ENCODE measurements at places on chromosomes 13 and 19.

GRCh38 chr13:103134271-103134670 is 68.1 kb upstream of the SLC10A2 start:
- DNase-seq = no peak

- DNase-seq = no peak
Measured at GRCh38 chr19:5694956-5695648, 5.0 kb downstream of the RPL36 start.

DNA sequence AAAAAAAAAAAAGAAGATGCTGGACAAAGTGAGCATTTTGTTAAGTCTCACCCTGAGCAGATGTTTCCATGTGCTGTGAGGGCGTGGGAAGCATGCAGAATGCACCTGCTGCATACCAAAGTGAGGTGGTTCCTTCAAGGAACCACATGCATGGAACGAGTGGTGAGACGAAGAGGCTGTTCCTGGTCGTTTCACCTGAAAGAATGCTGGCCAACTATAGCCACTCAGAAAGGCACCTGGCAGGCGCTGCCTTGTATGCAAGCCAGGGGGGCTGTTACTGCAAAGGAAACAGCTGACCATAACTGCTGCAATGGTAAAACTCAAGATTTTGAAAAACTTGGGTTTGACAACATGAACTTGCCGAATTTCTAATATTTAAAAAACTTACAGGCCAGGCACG is 14.7 kb downstream of the MIER2 start:
- DNase-seq = no peak

DNA sequence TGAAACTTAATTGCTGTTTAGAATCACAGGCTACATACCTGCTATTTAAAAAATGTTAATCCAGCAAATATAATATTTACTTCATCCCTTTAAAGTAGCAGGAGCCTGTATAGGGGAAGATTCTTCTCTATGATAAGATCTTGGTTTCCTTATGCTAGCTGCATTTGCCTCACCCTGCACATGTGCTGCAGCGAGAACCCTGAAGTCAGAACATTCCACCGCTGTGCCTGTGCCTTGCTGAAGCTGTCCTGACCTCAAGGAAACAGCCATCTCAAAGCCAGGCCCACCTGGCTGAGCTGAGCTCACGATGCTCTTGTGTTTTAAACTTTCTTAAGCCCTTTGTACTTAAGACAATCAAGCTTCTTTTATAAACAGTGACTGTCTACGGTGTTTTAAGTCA is 355.0 kb upstream of the PCDH20 start:
- DNase-seq = no peak

GRCh38 chr19:58107778-58108545 is 9.9 kb upstream of the ZSCAN18 start:
- DNase-seq = no peak

- no peak for DNase-seq
Measured at GRCh38 chr19:31841755-31842154, 492.5 kb upstream of the TSHZ3 start.

- no peak for DNase-seq
Measured at GRCh38 chr13:86601351-86601750, 802.1 kb upstream of the SLITRK6 start.

- peak; percentile 90 for DNase-seq
Measured at GRCh38 chr19:3573858-3574637, 1.3 kb downstream of the HMG20B start.

DNA sequence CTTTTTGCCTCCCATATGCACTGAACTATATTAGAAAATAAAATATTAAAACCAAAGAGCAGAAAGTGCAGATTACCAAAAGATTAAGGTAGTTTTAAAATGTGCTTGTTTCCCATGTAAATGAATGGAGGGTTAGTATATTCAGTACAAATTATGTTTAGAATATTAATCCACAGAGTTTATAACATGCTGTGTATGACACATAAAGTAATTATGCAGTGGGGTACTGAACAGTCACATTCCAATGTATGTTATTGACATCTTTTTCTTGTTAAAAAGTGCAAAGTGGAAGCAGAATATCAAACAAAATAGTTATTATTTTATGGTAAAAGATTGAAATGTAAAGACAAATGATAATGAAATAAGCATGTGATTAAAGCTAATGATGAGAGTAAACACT is 79.3 kb downstream of the GPC6 start:
- DNase-seq = no peak

- DNase-seq = no peak
Measured at GRCh38 chr13:74305876-74306275, 171.7 kb upstream of the KLF12 start.

- no peak for DNase-seq
Measured at GRCh38 chr13:104106705-104107393, 1040.6 kb upstream of the SLC10A2 start.

- no peak for DNase-seq
Measured at GRCh38 chr19:13976446-13976845, 24.1 kb downstream of the DCAF15 start.

DNA sequence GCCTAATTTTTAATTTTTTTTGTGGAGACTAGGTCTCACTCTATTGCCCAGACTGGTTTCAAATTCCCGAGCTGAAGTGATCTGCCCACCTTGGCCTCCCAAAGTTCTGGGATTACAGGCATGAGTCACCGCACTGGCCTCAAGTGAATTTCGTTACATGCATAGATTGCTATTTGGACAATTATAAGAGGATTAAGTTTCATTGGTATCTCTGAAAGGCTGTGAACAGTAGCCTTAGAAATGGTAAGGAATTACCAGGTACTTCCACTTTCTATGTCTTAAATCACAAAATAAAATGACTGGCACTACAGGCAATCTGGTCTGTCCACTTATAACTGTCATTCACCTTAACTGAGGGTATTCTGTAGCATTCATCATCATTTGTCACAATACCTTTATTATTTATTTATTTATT is 2.9 kb upstream of the CCDC9 start:
- peak; percentile 71 for DNase-seq

DNA sequence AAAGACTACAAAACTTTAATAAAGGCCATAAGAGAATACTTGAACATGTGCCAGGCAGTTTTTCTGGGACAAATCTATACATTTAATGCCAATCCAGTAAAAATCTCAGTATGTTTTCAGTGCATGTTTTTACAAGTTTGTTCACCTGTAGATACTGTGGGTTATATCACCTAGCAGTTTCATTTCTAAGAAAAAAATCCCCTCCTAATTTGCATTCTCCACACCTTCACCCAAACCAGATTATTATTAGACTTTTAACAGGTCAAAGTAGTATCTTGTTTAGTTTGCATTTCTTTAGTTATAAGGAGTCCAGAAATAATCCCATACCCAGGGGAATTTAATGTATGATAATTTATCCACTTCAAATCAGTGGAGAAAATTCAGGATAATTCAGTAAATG is 17.0 kb upstream of the LPAR6 start:
- no peak for DNase-seq

- DNase-seq = no peak
Measured at GRCh38 chr13:98972059-98972458, 5.8 kb downstream of the DOCK9 start.

DNA sequence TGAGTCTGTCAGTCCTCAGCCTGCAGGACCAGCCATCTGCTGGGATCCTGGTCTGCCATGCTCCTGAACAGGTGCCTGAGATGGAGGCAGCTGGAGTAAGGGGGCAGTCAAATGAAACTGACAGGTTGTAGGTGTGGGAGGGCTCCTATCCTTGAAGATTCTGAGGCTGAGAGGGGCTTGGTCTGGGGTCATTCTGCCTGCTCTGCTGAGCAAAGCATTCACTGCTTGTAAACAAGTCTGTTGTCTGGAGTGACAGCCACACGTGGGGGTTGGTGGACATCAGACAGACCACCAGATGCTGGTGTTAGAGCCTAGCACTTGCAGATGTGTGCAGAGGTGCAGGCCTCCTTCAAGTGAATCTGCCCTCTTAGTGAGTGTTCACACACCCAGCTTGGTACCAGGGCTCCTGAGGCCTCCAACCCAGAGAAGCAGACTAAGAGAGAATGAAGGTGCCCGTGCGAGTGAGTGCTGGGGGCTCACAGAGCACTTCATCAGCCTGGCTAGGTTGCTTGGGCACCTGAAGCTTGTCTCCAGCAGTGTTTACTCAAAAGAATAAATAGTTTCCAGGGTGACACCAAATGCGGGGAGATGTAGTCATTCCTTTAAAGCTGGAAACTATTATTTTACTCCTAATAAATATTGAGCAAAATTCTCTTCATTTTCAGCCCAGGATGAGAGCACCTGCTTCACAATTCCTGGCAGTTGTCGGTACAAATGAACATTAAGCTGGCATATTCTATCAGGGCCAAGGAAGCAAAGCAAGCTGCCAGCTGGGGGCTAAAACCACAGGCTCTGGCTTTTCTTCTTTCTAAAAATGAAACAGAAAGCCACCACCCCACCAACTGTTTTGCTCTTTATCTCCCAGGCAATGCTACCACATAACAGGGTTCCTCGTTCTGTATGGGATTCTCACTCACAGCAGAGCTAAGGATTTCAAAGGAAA is 82.3 kb downstream of the RNASEH2B start:
- DNase-seq = peak; percentile 75

Data from myocyte (in vitro differentiated cells).